ENCODE measurements at places on chromosomes 12 and 14.

- DNase-seq = peak; percentile 46
Measured at GRCh38 chr12:2084553-2085296, 31.9 kb downstream of the CACNA1C start.

DNA sequence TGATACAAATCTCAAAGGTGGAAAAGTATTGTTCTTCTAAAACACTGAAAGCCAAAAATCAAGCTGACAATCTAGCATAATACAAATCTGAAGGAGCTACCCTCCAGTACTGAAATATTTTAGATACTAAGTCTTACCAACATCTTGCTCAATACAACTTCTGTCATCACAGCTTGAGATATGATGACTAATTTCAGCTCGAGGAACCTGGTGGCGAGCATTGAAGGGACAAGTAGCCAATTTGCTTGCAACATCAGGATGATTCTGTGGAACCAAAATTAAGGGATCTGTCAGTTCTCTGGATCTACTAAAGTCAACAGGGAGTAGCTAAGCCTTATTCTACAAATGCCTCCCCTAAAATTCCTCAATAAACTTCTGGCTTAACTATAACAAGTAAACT, 10.4 kb downstream of the GTSF1 start:
- no peak for DNase-seq

DNA sequence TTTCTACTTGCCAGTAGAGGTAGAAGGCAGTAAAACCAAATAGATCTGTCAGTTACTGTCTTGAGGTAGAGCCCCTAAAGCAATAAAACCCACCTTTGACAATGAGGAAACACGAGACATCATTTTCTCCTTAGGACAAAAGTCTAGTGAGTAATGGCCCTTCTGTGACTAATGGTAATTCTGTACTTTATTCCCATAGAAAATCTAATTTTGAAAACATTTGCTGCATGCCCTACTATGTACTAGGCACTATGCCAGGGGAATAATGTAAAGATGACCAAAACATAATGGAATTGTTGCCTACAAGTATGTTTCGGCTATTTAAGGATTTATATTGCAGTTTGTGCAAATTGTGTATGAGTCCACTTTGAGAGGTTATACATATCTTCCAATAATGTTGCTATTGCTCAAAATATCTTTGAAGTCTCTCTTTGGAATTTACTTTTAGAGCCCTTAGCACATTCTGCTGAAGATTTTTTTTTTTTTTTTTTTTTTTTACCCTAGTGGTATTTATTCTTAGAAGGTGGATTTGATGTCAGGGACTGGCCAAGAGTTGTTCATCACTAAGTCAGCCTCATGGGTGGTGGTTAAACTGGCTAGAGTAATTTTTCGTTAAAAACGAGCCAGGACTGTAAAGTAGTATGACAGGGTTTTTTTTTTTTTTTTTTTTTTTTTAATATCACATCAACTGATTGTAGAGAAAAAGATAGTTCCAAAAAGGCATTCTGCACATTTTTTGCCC, 109.7 kb downstream of the CRADD start:
- DNase-seq = no peak

- DNase-seq = no peak
Measured at GRCh38 chr14:103348154-103348553, 14.1 kb downstream of the EIF5 start.

DNA sequence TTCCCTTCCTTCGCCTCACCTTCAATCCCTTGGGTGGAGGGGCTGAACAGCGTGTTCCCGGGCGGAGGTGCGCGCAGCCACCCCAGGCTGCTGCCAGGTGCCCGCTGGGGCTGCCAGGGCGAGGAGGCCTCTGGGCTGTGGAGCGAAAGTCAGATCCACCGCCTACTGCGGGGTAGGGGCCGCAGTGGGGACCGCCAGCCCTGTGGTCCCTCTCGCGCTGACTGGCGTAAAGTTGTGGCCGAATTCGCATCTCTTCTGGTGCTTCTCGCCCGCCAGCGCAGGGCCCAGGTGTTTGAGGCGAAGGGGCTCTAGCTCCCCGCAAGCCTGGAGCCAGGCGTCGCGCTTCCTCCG, 6.9 kb upstream of the HOXC4 start:
- no peak for DNase-seq

All from NCI-H1436 treated with DMSO at 0.1 percent for 48 hours (cell line).